Stimulated activated CD4-positive, alpha-beta T cell treated with anti-CD3 and anti-CD28 coated beads, TNF-alpha, amount 100 ng/mL, for 24 hours (primary cell): ENCODE measurements at places on chromosomes 1 and 21.

- no peak for DNase-seq
These were observed 35.5 kb downstream of the COLGALT2 start for GRCh38 chr1:184002071-184002470.

DNA sequence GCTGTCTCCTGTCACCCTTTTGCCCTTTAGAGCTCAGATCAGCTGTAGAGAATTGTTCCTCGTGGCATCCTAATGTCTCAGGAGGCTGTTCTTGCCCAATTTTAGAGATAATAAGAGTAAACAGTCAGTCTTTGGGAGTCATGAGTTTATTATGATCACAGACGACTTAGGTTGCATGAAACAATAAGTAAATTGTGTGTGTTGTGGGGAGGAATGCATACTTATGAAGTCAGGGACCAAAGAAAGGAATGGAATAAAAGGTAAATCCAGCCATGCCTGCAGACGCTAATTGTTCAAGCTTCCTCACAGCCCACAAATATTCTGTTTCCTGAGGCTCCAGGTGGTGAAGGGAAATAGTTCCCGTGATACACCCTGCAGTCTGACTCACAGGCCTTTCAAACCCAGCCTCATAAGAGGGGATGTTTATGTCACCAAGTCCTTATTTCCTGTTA, 897 bp downstream of the EPHX4 start:
- no peak for DNase-seq

- no peak for DNase-seq
These were observed 164.4 kb upstream of the DPT start for GRCh38 chr1:168893359-168893801.

GRCh38 chr1:21331752-21332478, 41.7 kb upstream of the ECE1 start:
- DNase-seq = no peak

GRCh38 chr1:87880764-87881163, 552.1 kb downstream of the LMO4 start:
- no peak for DNase-seq

DNA sequence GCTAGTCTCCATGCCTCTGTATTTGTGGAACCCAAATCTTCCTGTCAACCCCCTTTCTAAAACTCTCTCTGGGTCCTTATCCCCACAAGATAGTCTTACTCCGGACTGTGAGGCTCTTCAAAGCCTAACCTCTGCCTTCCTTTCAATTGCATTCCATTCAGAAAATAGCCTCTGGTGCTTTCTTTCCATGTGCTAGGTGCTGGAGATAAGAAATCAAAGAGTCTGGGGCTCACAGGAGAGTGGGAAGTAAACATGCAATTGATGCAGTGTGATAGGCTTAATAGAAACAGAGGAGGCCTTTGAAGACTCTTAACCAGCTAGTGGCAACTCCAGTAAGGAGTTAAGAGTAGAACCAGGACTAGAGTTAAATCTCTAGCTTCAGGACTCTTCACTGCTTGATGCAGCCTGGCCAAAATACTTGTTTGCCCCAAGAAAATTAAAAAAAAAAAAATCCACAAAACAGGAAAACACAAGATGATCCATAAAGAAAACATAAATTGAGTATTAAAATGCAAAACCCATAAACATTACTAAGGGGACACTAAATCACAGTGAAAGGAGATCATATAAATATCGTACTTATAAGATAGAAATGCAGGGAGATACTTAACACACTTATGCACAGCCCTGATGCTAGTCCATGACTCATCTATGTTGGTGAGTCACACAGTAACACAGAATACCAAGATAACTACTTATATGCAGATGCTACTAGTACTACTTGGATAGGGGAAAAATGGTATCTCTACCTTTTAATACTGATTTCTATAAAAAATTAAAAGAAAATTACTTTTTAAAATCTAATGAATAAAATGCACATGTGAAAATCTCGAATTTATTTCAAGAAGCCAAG, 341.5 kb downstream of the KCNH1 start:
- DNase-seq = no peak

DNA sequence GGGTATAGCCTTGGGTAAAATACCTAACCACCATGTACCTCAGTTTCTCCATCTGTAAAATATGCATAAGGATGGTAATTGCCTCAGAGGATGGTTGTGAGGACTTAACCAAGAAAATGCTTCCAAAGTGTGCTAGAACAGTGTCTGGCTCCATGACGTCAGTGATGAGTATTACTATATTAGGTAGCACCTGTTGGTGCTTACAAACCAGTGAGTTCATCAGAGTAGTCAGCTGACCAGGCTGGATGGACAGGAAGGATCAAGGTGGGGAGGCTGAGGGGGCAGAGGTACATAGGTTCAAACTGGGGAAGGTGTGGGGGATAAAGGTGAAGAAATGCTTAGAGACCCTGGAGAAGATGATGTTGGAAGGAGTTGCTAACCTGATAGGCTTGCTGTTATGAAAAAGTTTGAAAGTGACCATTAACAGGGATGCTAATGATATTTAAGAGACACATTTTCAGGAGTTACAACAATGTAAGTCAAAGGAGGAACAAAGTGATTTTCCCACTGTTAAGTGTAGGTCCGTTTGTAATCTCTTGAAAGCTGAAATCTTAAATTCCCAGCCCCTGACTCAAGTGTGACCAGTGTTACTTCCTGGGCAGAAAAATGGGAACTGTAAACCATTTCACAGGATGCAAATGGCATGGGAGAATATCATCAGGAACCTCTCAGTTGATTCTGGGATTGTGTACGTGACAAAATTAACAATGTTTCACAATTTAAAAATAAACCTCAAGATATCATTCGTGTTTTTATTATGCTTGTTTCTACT, 4.4 kb downstream of the NTPCR start:
- DNase-seq = no peak

- DNase-seq = no peak
These were observed 38.8 kb downstream of the EGLN1 start for GRCh38 chr1:231383159-231383860.

DNA sequence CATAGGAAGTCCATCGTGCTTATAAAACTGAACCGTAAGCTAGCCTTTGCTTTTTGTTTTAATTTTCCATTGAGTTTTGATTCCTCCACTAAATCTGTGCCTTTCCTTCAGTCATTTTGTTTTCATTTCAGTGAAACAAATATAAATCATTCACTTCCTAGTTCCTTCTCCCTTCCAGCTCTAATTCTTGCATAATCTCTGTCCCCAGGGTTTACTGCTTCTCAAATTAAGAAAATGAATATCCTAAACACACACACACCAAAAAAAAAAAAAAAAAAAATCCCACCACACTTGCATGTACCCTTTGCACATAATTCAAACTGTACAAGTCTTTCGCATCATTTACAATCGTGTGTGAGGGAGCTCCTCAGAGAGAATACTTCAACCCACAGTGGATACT, 6.8 kb downstream of the KCNH1 start:
- no peak for DNase-seq

DNA sequence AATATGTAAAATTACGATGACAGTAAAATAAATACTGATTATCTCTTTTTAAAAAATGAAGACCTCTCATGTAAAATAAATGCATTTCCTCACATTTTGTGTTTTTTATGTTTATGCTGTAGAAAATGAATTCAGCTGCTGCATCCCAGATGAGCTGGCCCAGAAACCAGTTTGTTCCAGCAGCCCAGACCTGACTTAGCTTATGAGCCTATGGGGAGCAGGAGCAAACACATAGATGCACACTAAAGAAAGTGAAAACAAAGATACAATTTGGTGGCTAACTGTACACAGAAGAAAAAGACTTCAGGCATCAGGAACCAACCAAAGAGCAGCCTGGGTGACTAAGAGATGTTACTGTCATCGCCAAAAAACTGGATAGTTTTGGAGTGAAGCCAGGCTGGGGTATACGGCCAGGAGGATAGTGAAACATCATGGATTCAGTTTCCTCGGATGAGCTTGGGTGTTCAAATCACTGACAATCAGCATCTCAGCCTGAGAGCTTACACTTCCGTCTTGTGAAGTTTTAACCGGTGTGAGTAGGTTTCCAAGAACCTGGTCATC, 113.9 kb upstream of the BACE2 start:
- no peak for DNase-seq

GRCh38 chr1:170290991-170291390, 145.2 kb downstream of the NTMT2 start:
- DNase-seq = no peak

DNA sequence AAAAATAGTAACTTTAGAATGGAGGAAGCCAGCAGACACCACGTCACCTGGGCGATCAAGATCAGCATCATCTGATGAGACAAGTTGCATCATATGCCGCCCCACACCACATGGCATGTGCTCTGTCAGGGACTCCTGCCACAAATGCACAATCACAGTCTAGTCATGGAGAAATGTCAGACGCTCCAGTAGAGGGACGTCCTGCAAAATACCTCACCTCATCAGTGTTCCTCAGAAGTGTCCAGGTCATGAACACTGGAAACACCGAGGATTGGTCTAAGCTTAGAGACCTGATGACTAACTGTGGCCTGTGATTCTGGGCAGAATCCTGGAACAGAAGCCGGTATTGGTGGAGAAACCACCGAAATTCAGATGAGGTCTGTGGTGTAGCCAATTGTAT, 14.3 kb downstream of the ADARB1 start:
- no peak for DNase-seq

DNA sequence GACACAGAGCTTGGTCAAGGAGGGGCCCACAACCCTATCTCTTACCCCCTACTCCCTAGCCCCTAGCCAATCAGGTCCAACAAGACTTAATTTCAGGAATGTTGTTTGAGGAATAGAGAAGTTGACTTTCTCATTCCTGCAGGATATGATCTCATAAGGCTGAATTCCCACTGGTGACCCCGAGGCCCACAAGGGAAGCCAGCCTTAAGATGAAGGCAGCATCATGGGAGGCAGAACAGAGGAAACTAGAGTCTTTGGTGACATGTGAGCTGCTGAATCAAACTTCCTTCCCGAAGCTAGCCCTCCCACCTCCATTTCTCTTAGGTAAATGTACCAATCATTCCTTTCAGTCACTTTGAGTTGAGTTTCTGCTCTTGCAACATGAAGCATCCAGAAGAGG, 9.1 kb upstream of the PDIK1L start:
- no peak for DNase-seq

GRCh38 chr1:28097100-28097472, 8.7 kb upstream of the EYA3 start:
- DNase-seq = no peak

- DNase-seq = peak; percentile 31
These were observed 20.6 kb upstream of the SH3D21 start for GRCh38 chr1:36285443-36286101.

- no peak for DNase-seq
These were observed 29.8 kb upstream of the HHAT start for GRCh38 chr1:210298936-210299335.

DNA sequence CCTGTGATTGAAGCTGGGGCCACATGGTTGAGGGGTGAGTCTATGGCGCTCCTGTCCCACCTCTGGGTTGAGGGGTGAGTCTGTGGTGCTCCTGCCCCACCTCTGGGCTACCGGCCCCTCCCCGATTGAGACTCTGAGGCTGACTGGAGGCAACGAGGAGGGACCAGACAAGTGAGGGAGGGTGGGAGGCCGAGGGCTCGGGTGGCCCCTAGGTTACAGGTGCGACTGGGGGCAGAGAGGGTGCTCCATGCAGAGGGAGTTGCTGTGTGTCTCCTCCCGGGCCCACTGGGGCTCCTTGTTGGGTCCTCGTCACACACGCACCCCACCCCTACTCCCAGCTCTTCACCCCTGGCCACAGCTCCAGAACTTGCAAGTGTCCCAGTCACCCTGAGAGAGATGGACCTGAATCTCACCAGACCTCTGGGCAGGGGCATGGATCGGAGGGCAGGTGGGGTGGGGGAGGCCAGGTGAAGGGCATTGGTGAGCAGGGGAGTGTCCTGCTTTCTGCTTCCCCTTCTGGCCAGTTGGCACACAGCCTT, 12.8 kb downstream of the LDLRAP1 start:
- no peak for DNase-seq

DNA sequence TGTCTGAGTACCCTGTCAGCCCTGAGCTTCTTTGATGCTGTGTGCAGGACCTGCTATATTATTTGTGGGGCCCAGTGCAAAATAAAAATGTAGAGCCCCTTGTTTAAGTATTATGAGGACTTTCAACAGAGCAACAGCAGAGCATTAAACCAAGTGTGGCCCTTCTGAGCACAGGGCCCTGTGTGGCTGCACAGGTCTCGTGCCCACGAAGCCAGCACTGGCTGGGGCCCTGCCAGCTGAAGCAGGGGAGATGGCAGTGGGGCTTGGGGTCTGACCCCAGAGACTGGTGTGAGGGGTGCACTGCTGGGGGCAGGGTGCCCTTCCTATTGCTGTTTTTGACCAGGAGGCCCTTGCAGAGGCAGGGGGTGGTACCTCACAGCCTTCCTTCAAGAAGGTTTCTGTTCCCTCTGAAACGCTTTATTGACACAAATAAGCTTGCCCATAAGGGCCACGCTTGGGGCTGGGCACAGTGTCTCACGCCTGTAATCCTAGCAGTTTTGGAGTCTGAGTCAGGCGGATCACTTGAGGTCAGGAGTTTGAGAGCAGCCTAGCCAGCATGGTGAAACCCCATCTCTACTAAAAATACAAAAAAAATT, 2.2 kb upstream of the SEMA4A start:
- DNase-seq = no peak

GRCh38 chr21:25560271-25560685, 47.0 kb downstream of the MRPL39 start:
- DNase-seq = no peak

DNA sequence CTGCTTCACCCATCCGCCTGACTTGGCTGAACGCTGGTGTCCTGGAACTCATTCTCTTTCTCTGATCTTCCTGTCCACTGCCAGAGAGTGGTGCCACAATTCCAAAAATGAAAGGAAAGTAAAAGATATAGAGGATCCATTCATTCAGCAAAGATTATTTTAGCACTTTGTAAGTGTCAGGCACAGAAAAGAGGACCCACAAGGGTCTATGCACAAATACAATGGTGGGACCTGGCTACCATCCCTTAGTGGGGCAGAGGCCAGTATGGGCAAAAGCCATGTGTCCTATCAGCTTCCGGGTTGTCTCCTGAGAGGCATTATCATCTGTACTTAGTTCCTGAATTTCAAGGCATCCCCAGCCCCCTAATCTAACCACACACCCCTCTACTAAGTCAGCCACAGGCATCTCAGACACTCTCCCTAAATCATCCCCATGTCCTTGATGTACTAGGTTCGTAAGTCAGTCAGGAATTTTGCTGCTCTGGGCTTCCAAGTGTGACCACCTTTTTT, 19.0 kb downstream of the SSR2 start:
- DNase-seq = no peak

GRCh38 chr21:16372586-16372985, 642.8 kb downstream of the USP25 start:
- DNase-seq = no peak

- DNase-seq = no peak
These were observed 107.4 kb upstream of the KIAA1614 start for GRCh38 chr1:180805316-180805715.

DNA sequence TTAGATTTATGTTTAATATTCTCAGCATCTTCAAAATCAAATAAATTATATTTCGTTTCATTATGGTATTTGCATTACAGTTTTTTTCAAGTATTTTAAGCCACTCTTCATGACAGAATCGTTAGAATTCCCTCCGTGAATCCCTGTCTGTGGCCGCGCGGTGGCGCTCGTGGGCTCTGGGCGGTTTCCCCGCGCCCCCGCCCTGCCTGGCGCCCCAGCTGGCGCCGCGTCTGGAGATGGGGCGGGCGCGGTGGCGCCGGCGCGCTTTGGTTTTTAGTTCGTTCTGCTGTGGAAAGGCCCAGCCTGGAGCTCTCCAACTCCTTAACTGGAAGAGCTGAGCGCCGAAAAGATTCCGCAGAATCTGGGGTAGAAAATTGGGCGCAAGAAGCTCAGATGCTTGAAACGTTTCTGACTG, 25.7 kb downstream of the PRMT2 start:
- no peak for DNase-seq
